ENCODE measurements at places on chromosomes 12 and 14.
A peak's percentile ranks its signal among the peaks of the same experiment; 100 is the strongest.

DNA sequence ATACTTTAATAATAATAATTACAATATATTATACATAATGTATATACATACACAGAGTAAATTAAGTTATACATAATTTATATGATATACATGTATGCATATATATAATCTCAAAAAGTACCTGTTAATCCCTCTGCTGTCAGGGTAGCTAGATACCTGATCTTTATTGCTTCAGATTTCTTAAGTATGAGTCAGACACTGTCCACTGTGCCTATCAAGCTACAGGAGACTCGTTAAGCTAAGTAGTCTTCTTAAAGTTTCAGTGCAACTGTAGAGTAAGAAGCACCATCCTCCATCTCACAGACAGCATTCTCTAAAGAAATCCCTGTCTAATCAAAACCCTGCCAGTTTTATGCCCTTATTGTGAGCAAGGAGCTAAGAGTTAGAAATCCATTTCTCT lies 428.7 kb downstream of the RERGL start:
- no peaks in the 10 kb centered on the region for H3K27me3 ChIP-seq
- H3K27ac ChIP-seq, result no peak overlapping the region
- no peak for DNase-seq

DNA sequence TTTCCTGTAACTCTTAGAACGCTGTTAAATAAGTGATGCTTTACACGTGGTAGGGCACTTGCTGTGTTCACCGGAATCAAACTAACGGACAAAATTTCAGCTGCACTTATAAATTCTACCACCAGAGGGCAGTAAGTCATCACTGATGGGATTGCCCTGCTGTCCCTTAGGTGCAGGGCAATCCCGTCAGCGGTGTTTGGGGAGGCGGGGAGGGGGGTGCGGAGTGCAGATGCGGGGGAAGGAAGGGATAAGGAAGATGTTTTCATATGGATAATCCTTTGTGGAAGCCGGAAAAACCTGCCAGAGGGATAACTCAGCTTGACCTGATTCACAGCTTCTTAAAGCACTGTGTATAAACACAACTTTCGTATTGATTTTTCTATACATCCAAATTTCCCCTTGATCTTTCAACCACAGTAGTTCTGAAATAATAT lies 21.7 kb upstream of the SLC10A1 start:
- no peak overlapping the region for H3K27ac ChIP-seq
- H3K4me1 ChIP-seq, result peaks cover 3% of the 10 kb centered on the region
- no peak for DNase-seq
- H3K4me3 ChIP-seq, result no peak overlapping the region

- no peak overlapping the region for H3K4me3 ChIP-seq
- no peaks in the 10 kb centered on the region for H3K36me3 ChIP-seq
- no peak overlapping the region for H3K27ac ChIP-seq
- DNase-seq, result no peak
These were observed 104.5 kb upstream of the MED13L start for GRCh38 chr12:116381744-116382685.

DNA sequence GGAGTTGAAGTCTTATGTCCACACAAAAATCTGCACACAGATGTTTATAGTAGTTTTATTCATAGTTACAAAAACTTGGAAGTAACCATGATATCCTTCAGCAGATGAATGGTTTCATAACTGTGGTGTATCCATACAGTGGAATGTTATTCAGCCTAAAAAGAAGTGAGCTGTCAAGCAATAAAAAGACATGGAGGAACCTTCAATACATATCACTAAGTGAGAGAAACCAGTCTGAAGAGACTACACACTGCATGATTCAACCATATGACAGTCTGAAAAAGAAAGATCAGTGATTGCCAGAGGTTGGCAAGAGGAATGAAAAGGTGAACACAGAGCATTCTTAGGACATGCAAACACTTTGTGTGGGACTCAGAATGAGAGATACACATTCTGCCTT lies 18.6 kb upstream of the IFNG start:
- H3K4me1 ChIP-seq, result peaks cover 90% of the 10 kb centered on the region
- no peaks in the 10 kb centered on the region for H3K27me3 ChIP-seq
- peaks cover 28% of the 10 kb centered on the region for H3K36me3 ChIP-seq
- H3K27ac ChIP-seq, result peak overlapping the region; percentile 96
- peak overlapping the region; percentile 90 for H3K4me3 ChIP-seq

- no peak for DNase-seq
- no peaks in the 10 kb centered on the region for H3K27me3 ChIP-seq
- peaks cover 27% of the 10 kb centered on the region for H3K4me1 ChIP-seq
- no peak overlapping the region for H3K27ac ChIP-seq
These were observed 31.1 kb downstream of the SYNE3 start for GRCh38 chr14:95485222-95485819.

DNA sequence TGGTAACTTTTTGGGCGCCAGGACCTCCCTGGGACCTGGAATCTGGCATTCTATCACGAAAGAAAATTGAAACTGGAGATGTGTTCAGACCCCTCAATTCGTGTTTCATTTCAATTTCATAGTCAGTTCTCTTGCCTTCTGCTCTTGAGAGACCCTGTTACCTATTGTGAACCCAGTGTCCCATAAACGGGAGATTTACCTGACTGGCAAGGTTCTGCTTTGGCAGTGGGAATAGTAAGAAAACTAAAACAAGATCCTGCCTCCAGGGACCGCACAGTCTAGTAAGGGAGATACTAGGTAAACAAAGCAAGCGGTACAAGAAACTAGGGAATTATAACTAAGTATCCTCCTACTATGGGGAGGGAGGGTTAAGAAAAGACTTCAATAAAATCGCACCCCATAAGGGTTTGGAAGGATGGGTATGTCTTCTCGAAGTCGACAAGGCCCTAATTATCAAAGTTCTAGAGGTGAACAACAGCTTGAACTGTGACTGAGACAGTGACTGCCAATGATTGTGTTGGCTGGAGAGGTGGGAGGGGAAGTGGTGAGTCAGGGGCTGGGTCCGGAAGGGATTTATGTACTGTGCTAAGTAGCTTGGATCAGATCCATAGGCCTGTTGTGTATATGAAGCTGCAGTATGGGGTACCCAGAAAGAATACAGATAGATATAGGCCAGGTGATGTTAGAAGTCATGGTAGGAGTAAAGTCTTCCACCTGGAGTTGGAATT lies 754 bp downstream of the ACSS3 start:
- no peak overlapping the region for H3K27ac ChIP-seq
- H3K4me1 ChIP-seq, result no peaks in the 10 kb centered on the region
- H3K27me3 ChIP-seq, result peaks cover 5% of the 10 kb centered on the region
- peaks cover 5% of the 10 kb centered on the region for H3K36me3 ChIP-seq

- no peak overlapping the region for H3K27ac ChIP-seq
- H3K27me3 ChIP-seq, result peaks cover 19% of the 10 kb centered on the region
- no peaks in the 10 kb centered on the region for H3K4me1 ChIP-seq
- H3K36me3 ChIP-seq, result no peaks in the 10 kb centered on the region
- H3K4me3 ChIP-seq, result no peak overlapping the region
- DNase-seq, result no peak
These were observed 189.7 kb upstream of the GRIN2B start for GRCh38 chr12:14171106-14171505.

DNA sequence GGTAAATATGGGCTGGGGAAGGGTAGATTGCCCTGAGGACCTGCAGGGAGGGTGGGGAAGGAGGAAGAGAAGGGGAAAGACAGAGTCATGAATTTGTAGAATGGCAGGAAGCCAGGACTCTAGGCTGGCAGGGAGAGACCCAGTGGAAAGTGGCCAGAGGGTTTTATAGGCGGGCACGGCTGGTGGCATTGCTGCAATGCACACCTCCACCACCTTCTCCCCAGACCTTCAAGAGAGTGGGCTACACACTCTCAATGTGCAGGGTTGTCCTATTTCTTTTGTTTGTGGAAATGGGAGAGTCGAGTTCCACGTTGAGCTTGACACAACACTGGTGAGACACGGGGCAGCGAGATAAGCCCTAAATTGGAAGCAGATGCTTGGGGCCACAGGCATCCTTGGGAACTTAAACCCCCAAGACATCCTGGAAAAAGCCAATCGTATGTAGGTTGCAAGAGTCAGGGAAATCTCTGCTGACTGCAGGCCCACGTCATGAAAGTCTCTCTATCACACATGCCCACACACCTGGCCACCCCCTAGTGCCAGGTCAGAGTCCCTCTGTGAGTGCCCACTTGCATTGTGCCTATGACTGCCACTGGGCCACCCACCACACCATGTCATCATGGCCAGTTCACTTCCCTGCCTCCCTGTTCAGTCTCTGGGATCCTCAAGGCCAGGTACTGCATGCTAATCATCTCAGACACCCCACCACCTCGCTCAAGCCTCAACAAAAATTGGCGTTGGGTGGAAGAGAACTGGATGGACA lies 38.0 kb upstream of the BDKRB2 start:
- no peak overlapping the region for H3K27ac ChIP-seq
- H3K4me1 ChIP-seq, result no peaks in the 10 kb centered on the region
- no peaks in the 10 kb centered on the region for H3K36me3 ChIP-seq

- H3K27ac ChIP-seq, result peak overlapping the region; percentile 67
- peak overlapping the region; percentile 72 for H3K4me3 ChIP-seq
- no peaks in the 10 kb centered on the region for H3K27me3 ChIP-seq
These were observed 25.0 kb downstream of the SYNDIG1L start for GRCh38 chr14:74400919-74401503.

- no peak for DNase-seq
- H3K27me3 ChIP-seq, result peaks cover 18% of the 10 kb centered on the region
- H3K4me3 ChIP-seq, result peak overlapping the region; percentile 72
- peaks cover 6% of the 10 kb centered on the region for H3K4me1 ChIP-seq
- no peak overlapping the region for H3K27ac ChIP-seq
These were observed 1.6 kb downstream of the INSM2 start for GRCh38 chr14:35535483-35536112.

DNA sequence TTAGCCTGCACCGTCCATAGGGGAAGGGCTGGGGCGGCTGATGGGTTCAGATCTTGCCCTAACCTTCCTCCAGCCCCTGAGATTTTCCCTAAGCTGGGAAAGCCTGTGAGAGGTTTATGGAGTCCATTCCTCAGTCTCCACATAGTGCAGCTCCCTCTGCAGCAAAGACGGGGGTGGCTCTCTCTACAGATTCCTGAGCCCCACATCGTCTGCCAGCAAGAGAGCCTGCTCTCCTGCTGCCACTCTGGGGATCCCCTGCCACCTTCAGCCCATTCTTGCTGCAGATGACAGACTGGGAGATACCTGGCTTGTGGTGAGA lies 3.1 kb downstream of the SMIM41 start:
- peaks cover 5% of the 10 kb centered on the region for H3K36me3 ChIP-seq
- no peak overlapping the region for H3K4me3 ChIP-seq
- H3K27me3 ChIP-seq, result peaks cover 5% of the 10 kb centered on the region
- no peak overlapping the region for H3K27ac ChIP-seq
- peaks cover 7% of the 10 kb centered on the region for H3K4me1 ChIP-seq
- DNase-seq, result no peak

GRCh38 chr12:1277905-1278304 lies 286.9 kb downstream of the ERC1 start:
- H3K27ac ChIP-seq, result no peak overlapping the region
- H3K4me1 ChIP-seq, result peaks cover 3% of the 10 kb centered on the region
- H3K4me3 ChIP-seq, result no peak overlapping the region
- H3K27me3 ChIP-seq, result no peaks in the 10 kb centered on the region

All from natural killer cell treated with Interleukin-12 subunit alpha and Interleukin-12 subunit beta and Interleukin-15 and Interleukin-18, amount 100 ng/mL, for 72 hours (primary cell).